Mammary epithelial cell (primary cell): ENCODE measurements at places on chromosomes 4 and X.
A peak's percentile ranks its signal among the peaks of the same experiment; 100 is the strongest.

DNA sequence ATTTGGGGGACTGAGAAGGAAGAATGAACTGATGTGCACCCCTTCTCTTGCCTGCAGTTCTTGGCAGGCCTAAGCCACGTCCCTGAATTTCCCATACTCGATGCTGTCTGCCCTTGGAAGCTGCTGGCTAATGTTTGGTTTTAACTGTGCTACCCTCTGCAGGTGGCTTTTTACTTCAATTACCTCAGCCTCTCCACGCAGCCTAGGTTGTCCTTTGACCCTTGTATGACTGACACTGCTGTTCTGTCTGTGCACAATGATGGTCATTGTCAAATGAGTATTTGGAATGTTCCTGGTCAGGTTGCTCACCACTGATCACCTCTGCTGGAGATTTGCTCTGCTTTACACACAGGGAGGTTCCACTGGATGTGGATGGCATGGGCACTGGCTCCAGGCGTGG, 137.1 kb downstream of the ZNF518B start:
- no peak for DNase-seq

GRCh38 chr4:122285285-122285684, 93.5 kb upstream of the ADAD1 start:
- DNase-seq = peak; percentile 3

GRCh38 chr4:152310257-152310656, 225.6 kb downstream of the FBXW7 start:
- DNase-seq = peak; percentile 85

DNA sequence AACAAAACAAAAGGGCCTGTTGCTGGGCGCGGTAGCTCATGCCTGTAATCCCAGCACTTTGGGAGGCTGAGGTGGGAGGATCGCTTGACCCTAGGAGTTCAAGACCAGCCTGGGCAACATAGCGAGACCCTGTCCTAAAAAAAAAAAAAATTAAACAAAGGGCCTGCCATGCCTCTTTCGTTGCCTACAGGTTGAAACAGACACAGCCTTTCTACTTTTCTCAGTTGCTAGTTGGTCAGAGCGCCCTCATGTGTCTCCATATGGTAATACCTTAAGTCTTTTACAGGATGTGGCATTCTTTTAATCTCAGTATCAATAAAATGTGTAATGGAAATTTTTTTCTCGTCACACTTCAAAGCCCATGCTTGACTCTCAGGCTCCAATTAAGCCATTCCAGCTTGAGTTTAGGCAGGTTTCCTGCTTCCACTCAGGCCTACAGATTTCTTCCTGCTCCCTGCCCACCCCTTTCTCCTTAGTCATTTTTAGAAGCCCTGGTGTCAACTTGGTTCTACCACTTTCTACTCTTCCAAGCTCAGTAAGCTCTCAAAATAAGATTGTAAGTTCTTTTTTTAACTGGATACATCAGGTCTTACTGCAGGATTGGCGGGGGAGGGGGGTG, 4.6 kb upstream of the SOWAHD start:
- no peak for DNase-seq

- no peak for DNase-seq
These were observed 690 bp upstream of the NEIL3 start for GRCh38 chr4:177308847-177309521.

- DNase-seq = no peak
These were observed 23.8 kb downstream of the STARD8 start for GRCh38 chrX:68671221-68671620.

- DNase-seq = no peak
These were observed 25.4 kb downstream of the TMEM47 start for GRCh38 chrX:34631479-34632220.

GRCh38 chr4:99857307-99857706, 36.9 kb downstream of the LAMTOR3 start:
- DNase-seq = no peak

- no peak for DNase-seq
These were observed 29.3 kb downstream of the BEND4 start for GRCh38 chr4:42123071-42123644.

DNA sequence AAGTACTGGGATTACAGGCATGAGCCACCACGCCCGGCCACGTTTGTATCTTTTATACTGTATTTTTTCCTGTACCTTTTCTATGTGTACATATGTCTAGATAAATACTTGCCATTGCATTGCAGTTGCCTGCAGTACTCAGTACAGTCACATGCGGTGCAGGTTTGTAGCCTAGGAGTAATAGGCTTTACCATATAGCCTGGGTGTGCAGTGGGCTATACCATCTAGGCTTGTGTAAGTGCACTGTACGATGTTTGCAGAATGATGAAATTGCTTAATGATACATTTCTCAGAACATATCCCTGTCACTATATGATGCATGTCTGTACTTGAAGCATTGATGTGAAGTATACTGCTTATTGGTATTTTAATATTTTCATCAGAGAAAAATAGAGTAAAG, 115.4 kb upstream of the PUDP start:
- DNase-seq = no peak

- DNase-seq = peak; percentile 82
These were observed at the start of gene PRSS12 for GRCh38 chr4:118352843-118353533. Gene PRSS12, minus strand, starts transcription at chr4:118353003. Its CDS starts 283 bp downstream, at chr4:118352720.

DNA sequence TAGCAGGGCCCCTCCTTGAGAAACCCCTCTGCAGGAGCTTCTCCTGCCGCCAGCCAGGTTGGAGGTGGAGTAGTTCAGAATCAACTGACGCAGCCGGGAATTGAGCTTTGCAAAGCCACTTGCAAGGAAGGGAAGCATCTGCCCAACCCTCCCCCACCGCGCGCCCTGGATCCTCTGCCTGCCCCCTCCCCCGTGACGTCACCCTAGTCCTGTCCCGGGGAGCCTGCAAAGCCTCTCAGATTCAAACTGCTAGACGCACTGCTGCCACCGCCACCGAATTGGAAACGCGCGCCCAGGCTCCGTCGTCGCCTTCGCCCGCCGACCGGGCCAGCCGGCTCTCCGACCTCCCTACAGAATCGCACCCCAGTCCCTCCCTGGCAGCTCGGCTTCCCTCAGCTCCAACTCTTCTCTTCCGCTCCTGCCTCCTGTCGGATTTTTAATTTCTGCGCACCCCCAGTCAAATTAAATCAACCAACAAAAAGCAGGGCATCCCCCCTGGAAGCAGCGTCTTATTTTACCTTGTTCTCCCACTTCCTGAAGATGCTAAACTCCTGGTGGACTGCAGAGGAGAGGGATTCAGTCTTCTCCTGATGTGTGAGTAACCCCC, 3.8 kb downstream of the SLITRK2 start:
- no peak for DNase-seq

DNA sequence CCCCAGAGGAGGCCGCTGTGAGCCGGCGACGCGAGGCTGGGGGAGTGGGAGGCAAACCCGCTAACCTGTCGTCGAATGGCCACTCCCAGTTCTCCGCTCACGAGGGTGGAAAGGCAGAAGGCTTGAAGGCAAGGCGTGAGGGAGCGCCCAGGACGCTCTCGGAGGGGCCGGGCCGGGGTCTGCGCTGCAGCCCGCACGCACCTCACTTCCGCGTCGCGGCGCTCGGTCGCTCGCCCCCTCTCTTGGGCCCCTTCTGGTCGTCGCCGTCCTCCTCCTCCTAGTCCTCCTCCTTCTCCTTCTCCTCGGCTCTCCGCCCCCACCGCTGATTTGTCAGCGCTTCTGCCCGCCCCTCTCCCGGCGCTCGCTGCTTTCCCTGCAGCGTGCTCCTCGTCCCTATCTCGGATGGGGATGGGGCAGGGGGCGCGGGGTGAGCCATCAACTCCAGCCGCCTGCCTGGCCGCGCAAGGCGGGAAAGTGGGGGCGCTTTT, at the start of gene SNCA:
TSS of gene SNCA (minus strand) at position 265 of the 488 bp plus-strand sequence. CDS start 1,494 bp downstream, outside the sequence.
- peak; percentile 81 for DNase-seq

GRCh38 chr4:169018406-169018805, 8.4 kb upstream of the CBR4 start:
- no peak for DNase-seq

DNA sequence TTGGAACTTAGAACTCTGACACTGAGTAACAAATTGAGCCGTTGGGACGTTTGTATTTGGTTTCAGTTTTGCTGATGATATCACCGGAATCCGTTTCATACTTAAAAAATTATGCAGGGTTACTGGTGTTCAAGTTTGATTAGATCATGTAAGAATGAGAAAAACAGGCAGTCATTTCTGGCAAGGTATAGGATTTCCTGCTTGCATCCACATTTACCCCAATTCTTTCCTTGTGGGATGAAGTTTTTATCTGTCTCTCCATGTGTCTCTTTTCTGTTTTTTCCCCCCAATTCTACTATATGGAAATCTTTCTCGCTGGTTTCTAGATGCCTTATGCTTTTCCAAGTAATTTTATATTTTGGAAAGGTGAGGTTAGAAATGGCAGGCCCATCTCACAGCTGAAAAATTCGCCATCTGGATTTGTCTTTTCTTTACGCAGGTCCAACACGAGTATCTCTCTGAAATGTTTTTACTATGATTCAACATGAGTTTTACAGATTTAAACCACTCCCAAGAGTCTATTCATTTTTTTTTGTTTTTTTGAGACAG, 197.9 kb downstream of the SHOX start:
- no peak for DNase-seq

DNA sequence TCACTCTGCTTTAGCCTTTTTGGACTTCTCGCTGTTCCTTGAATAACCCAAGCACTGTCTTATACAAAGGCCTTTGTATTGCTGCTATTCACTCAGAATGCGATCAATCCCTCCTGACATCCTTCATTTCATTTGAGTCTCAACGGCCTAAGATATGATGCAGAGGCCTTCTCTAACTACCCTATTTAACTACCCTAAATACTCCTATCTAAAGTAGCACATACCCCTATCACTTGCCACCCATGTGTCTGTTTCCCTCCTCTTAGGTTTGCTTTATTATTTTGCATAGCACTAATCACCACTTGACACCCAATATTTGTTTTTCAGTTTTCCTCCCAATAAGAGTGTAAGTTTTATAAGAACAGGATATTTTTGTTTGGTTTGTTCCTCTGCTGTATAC, 42.3 kb upstream of the ACSL4 start:
- DNase-seq = no peak

- peak; percentile 61 for DNase-seq
These were observed 179.9 kb downstream of the KCNIP4 start for GRCh38 chr4:21768349-21769310.

DNA sequence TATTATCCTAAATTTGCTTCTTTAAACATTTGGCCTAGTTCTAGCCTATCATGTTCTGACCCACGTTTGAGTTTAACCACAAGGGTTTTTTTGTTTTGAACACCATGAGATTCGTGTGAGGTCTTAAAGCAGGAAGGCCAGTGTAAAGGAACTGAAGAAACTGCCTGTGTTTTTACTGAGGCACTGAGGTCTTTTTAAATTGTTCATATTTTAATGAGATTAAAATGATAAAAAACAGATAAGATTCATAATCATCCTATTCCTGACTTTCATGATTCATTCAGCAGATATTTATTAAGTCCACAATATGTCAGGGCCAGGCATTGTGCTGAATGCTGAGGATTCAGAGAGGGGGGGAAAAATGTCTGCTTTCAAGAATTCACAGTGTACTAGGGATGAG, 3.2 kb downstream of the RPS6KA3 start:
- DNase-seq = peak; percentile 32

GRCh38 chr4:48247142-48247877, 22.3 kb downstream of the TEC start:
- no peak for DNase-seq

DNA sequence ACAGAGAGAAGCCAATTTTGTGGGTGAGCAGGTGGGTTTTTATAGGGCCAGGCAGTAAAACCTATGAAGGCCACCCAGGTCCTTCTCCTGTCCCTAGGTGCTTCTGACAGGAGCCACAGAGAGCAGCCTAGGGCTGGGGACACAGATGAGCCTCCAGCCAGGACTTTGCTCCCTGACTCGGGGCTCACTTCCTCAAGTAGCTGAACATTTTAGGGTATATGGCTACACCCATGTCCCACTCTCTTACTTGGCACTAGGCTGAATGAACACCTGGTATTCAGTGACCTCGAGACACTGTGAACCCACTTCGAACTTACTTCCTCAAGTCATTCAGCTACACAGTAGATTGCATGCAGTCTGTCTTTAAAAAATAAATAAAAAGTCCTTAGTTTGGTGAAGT, 217.3 kb downstream of the MID1IP1 start:
- no peak for DNase-seq

DNA sequence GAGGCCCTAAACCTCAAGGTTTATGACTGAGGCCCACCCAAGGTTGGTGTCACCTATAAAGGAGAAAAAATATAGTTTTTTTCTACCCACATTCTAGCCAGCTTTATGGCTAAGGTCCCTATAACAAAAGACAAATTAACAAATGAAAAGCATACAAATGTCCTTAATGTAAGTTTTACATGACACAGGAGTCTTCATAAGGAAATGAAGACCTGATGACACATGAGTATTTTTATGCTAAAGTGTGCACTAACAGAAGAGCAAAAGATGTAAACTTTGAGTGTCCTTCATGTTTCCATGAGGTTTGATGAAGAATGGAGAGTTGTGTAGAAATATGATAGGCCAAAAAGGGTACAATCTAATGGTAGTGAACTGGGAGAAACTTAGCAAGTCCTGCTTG, 114.7 kb upstream of the INTU start:
- no peak for DNase-seq

DNA sequence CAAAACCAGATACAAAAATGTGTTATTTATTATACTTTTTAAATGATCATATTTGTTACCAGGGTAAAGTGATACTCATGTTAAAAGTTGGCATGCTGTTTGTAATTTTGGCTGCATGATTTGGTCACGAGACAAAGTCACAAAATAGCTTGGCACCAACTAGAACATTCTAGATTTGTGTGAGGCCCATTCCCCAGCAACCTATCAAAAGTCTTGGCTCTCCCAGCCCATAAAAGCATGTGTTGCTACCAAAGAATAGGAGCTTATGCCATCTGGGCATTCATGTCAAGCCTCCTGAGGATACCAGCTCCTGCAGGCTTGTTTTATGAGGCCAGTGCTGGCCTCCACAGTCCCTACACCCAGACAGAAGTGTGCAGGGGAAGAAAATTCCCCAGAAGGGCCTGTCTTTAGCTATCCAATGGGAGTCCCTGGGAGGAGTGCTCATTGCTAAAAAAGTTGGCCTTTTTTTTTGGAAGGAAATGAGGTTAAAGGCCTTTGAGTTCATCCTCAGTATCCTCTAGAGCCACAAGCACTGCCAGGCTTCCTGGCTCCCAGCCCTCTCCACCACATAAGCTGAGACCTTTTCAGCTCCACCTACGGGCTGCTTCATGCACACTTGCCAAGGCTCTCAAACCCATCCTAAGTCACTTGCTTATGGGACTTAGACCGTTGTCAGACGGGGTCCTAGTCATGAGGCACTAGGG, 211.9 kb upstream of the EOLA2 start:
- DNase-seq = no peak
